ENCODE measurements at places on chromosomes 16 and 17. TPM values are rescaled to one million over a fixed set of nuclear protein-coding genes. Genes with fewer than 3 reads are reported as not detected.

TEKT1 gene
- not detected for total RNA-seq

ITGA2B gene
- total RNA-seq, result 0.44 TPM

GPR142 gene
- total RNA-seq, result not detected

SYNGR3 gene
- total RNA-seq, result 26.3 TPM

NEUROD2 gene
- not detected for total RNA-seq

- no peak for DNase-seq
Measured at GRCh38 chr16:83842291-83842690, 34.5 kb downstream of the HSBP1 start.

DNA sequence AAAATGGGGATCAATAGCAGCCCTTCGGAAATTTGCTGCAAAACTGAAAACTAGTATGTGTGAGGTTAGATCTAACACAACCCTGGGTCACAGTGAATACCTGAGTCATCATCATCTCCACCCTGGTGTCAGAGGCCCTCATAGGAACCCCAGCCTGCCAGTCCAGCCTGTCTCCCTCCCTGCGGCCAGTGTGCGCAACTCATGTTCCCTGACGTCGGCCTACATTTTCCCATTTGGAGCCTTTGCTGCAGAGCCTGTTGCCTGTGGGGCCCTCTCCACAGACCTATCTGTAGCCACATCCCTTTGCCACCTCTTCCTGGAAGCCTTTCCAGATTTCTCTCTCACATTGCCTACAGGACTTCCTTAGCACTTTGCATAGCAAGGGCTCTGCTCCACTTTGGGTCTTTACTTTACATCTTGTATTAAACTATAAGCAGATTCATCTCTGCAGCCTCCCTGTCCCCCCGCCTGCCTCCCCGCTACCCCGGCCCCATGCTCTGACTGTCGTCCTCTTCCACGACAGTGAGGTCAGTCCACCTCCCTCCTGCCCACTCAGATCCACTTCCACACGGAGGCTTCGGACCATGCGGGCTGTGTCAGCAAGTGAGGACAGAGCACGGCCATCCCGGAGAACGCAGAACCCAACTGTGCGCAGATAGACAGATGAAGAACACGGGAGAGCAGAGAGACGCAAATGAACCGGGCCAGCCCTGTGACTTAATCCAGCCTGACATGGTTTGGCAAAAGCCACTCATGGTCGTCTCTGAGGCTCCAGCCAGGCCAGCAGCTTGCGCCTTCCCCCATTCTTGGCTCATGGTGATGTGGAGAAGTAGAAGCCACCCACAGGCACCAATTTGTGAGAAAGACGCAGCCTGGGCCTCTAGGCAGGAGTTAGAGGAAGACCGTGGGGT, 31.0 kb downstream of the NGFR start:
- DNase-seq, result no peak

DNA sequence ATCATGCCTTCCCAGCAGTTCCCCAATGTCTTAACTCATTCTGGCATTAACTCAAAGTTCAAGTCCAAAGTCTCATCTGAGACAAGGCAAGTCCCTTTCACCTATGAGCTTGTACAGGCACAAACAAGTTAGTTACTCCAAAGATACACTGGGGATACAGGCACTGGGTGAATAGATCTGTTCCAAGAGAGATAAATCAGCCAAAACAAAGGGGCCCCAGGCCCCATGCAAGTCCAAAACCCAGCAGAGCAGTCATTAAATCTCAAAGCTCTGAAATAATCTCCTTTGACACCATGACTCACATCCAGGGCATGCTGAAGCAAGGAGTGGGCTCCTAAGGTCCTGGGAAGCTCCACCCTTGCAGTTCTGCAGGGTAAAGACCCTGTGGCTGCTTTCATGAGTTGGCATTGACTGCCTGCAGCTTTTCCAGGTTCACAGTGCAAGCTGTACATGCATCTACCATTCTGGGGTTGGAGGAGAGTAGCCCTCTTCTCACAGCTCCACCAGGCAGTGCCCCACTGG, 332.2 kb upstream of the KIF2B start:
- no peak for DNase-seq

GRCh38 chr16:12917653-12918052, 16.3 kb downstream of the SHISA9 start:
- DNase-seq, result no peak

GRCh38 chr17:59899099-59899498, 6.2 kb downstream of the RPS6KB1 start:
- DNase-seq, result no peak

DNA sequence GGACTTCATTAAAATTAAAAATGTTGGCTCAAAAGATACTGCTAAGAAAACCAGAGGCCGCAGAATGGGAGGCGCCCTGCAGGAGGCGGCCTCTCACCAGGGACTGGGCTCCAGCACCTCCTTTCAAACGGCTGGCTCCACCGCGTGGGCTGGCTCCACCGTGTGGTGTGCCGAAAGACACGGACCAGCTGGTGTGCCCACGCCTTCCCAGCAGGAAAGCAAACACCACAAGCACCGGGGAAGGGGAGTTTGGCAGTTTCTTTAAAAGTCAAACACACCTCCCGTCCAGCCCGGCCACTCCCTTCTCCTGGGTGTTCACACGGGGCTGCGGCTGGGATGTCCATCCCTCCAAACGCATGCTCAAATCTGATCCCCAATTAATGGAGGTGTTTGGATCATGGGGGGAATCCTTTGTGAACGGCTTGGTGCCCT, 13.9 kb downstream of the HAGH start:
- DNase-seq, result peak; percentile 22

DNA sequence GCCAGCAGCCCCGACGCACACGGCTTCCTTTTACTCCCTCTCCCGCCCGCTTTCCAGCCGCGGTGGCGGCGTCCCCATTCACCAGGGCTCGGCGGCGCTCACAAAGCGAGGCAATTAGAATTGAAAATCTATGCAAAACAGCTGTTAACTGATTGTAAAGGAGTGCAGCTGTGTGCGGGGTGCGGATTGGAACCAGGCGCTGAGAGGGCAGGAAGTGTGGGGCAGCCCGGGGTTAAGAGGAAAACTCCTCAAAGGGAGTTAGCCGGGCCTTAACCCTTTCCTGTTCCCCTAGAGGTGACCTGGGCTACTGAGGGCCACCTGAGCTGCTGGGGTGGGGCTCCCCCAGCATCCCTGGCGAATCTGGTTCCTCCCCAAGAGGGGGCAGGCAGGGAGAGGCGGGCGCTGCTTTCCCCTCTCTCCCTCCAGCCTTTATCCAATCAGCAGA, 5.8 kb upstream of the GSE1 start:
- DNase-seq, result no peak

DNA sequence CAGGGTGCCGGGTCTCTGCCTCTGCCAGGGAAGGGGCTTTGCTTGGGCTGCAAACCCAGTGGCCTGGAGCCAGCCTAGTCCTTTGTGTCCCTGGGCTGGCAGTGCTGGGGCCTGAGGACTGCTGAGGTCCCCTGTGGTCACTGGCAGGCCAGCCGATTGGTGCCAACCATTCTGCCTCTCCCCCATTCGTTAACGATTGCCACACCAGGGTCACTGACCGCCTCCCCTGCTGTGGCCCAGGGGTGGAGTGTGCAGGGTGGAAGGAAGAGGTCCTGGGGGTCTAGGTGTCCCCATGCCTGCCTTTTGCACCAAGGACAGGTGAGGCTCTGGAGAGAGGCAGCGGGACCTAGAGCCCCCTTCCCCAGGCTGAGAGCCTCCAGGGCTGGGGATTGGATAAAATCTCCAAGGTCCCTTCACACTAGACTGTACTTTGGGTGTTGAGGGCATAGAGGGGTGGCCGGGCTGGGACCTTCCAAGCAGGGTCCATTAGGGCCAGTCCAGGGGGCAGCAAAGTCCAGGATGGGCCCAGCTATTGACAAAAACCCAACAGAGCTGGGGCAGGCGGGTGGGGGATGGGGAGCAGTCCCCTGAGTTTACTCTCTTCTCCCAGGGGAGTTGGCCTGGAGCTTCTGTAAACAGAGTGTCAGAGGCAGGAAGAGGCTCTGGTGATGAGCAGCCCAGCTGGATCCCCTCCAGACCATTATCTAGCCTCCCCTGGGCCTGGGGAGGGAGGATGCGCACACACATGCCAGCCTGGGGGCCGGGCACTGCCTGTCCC, 1.1 kb downstream of the VASN start:
- no peak for DNase-seq

- DNase-seq, result no peak
Measured at GRCh38 chr16:907842-908241, 62.9 kb downstream of the LMF1 start.

DNA sequence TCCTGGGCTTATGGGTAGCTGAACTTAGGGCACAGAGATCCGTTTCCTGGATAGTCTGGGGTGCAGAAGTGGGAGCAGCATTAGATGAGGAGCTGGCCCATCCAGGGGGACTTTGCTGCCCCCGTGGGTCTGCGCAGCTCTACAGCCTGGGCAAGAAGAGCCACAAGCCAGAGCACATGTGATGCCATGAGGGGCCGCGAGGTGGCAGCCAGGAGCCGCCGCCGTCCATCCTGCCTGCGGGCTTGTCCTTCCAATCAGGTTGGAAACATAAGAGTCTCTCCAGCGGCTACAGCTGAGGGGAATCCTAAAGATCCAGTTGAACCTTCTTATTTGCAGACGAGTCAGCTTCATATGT, 21.9 kb downstream of the C1QTNF1 start:
- DNase-seq, result peak; percentile 41

DNA sequence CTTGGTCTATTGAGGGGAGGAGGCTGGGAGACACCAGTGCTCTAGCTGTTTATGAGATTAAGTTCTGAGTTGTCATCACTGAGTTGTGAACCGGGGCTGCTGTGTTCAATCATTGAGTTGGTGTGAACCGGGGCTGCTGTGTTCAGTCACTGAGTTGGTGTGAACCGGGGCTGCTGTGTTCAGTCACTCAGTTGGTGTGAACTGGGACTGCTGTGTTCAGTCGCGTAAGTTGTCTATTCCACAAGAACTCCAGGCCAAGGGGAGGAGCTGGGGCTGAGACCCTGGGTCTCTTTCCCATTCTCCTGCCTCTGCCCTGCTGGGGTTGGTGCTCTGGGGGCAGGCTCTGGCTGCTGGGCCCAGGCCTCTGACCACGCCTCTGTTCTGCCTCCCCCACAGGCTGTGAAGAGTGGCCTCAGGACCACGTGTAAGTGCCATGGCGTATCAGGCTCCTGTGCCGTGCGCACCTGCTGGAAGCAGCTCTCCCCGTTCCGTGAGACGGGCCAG, 24.5 kb downstream of the WNT9B start:
- no peak for DNase-seq

DNA sequence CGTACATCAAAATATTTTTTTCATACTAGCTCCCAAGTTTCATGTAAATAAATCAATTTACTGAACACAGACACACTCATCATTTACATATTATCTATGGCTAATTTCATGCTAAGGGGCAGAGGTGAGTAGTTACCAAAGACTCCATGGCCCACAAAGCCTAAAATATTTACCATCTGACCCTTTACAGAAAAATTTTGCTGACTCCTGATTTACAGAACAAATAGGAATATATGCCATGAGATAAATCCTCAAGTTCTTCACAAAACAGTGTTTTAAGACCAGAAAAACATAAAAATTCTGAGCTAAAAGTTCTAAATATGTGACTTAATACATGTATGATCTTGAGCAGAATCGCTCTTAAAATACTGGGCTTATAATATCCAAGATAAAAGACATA, 36.6 kb upstream of the PHLPP2 start:
- DNase-seq, result no peak

- DNase-seq, result no peak
Measured at GRCh38 chr16:29789775-29790182, 772 bp upstream of the KIF22 start.

GRCh38 chr17:43891851-43892646, 15.3 kb downstream of the MPP2 start:
- no peak for DNase-seq

DNA sequence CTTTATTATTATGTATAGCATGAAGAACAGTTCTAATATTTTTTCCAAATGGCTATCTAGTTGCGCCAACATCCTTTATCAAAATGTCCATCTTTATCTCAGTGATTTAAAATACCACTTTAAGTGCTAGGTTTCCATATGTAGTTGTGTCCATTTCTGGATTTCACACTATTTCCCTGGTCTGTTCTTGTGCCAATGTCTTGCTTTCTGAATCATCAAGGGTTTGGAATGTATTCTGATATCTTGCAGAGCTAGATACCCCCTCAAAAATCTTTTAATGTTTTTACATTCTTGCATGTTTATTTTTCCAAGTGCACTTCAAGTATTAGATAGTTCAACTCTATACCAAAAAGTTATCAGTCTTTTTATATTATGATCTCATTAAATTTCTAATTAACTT, 14.3 kb downstream of the MBTD1 start:
- no peak for DNase-seq

DNA sequence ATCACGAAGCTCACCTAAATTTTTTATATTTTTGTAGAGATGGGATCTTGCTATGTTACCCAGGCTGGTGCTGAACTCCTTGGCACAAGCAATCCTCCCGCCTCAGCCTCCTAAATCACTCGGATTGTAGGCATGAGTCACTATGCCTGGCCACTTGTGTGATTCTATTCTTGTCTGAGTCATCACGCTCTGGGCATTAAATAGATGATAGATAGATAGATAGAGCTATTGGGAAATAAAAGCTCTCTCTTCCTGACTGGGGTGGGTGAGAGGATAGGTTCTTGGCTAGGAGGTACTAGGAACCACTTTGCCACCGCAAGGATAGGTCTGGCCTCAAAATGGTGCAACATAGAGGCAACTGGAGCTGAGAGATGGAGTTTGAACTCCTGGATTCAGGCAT, 21.4 kb upstream of the CACNG3 start:
- DNase-seq, result no peak

DNA sequence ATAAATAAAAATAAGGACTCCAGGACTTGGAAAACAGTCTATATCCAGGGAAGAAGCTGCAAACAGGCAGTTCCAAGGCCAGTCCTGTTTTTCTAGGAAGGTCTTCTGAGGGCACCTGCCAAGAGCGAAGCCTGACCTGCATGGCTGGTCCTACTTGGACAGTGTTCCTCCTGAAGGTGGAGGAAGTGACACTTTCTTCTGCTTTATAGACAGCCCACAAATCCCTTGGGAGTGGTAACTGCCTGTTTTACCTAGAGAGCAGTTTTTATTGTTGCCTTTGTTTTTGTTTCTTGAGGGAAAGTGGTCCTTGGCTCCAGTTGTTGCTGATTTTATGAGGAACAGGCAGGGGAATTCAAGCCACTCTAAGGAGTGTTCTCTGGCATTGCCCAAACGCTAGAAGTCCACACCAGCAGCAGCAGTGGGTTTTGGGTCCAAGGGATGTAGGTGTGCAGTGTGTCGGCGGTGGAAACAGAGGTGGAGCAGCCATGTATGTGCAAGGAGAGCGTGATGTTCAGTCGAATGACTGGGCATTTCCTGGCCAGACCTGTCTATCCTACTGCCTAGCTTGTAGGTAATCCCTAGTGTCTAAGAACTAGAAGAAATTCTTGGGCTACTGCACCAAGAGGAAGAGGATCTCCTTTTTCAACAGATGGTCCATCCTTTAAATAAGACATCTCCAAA, 35.3 kb downstream of the LDHD start:
- DNase-seq, result no peak

- no peak for DNase-seq
Measured at GRCh38 chr16:61813339-61813738, 222.9 kb downstream of the CDH8 start.

- no peak for DNase-seq
Measured at GRCh38 chr17:68910251-68910705, 44.9 kb downstream of the ABCA8 start.

- DNase-seq, result no peak
Measured at GRCh38 chr16:82322177-82322576, 152.2 kb upstream of the MPHOSPH6 start.

GRCh38 chr16:56888806-56889205, 23.8 kb downstream of the SLC12A3 start:
- DNase-seq, result no peak
